Ecto neural progenitor cell (in vitro differentiated cells): ENCODE measurements at places on chromosomes 6 and 20.

DNA sequence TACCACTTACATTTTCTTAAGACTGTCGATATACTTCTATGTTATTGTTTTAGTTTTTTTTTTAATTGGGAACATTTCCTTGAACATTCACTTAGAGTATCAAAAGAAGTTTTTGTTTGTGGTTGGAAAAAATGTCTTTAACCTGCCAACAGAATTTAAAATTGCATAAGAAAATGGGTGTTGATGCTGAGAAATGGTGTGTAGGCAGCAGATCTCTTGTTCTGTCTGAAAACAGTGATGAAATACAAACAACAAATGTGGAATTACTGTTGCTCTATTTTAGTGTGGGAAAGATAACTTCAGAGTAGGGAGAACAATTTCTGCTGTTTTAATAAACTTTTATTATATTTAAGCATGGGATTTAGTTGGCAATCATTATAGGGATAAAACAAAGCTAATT, 293.5 kb downstream of the CDKAL1 start:
- DNase-seq: no peak

- no peak for DNase-seq
Observed at GRCh38 chr20:32528905-32529670, 56.0 kb downstream of the NOL4L start.

DNA sequence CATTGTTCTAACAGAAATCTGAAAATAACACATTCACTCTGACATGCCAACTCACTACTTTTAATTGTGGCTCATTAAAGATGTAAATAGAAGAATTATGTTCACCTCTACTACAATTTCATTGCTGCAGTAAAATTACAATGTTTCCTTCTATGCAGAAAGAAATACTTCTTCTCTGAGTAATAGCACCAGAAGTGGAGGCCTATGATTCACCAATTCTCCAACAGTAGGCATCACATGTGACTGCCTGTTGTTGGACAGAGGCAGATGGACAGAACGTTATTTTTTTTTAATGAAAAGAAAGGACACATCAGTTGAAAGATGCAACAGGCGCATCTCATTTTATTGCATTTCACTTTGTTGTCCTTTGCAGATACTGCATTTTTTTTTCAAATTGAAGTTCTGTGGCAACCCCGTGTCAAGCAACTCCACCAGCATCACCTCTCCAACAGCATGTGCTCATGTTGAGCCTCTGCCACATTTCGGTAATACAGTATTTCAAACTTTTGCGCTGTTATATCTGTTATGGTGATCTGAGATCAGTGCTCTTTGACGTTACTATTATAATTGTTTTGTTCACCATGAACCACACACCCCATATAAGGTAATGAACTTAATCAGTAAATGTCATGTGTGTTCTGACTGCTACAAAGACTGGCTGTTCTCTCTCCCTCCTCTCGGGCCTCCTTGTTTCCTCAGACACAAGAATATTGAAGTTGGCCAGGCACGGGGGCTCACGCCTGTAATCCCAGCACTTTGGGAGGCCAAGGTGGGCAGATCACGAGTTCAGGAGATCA, 121.4 kb downstream of the ATXN1 start:
- DNase-seq: no peak

GRCh38 chr6:30002871-30003270, 58.2 kb upstream of the POLR1H start:
- DNase-seq: no peak

- peak; percentile 72 for DNase-seq
Observed at GRCh38 chr20:60921022-60921622, 330.9 kb upstream of the CDH4 start.

GRCh38 chr6:5672581-5673011, 334.1 kb downstream of the NRN1 start:
- no peak for DNase-seq

DNA sequence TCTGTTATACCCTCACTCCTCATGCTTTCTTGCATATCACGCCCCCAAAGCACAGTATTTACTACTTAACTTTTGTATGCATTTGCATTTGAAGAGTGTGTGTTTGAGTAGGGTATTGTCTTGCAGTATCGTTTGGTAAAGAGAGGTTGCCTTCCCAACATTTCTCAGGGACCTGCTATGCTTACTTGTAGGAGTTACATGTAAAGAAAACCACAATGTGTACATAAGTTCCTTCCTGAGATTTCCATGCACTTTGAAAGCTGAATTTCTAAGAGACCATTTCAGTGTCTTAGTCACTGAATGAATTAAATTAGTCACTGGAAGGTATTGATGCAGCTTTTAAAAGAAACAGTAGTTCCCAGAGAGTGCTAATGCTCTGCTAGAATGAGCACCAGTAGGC, 159.3 kb upstream of the LAMA2 start:
- DNase-seq: no peak

- peak; percentile 32 for DNase-seq
Observed at GRCh38 chr20:44026647-44027342, 112.1 kb downstream of the TOX2 start.
